ENCODE measurements at places on chromosomes 6 and 20.
A peak's percentile ranks its signal among the peaks of the same experiment; 100 is the strongest.

DNA sequence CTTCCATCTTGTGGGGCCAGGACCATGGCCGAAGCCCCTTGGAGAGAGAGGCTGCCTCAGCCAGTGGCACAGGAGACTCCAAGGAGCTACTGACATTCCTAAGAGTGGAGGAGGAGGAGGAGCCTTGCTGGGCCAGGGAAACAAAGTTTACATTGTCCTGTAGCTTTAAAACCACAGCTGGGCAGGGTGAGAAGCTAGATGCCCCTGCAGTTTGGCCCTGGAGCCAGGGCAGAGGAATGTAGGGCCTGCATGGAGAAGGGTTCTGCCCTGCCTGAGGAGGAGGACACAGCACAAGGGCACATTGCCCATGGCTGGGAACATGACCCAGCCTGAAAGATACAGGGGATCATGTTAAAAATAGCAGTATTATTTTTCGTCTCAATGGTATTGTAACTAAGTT is 37.4 kb downstream of the PLCG1 start:
- H3K27ac ChIP-seq, result no peak overlapping the region
- H3K4me3 ChIP-seq, result no peak overlapping the region
- H3K36me3 ChIP-seq, result peaks cover 65% of the 10 kb centered on the region
- no peak for DNase-seq

- H3K36me3 ChIP-seq, result peaks cover 11% of the 10 kb centered on the region
- DNase-seq, result no peak
- no peaks in the 10 kb centered on the region for H3K4me1 ChIP-seq
These were observed 41.8 kb downstream of the TFEB start for GRCh38 chr6:41693281-41694240.

DNA sequence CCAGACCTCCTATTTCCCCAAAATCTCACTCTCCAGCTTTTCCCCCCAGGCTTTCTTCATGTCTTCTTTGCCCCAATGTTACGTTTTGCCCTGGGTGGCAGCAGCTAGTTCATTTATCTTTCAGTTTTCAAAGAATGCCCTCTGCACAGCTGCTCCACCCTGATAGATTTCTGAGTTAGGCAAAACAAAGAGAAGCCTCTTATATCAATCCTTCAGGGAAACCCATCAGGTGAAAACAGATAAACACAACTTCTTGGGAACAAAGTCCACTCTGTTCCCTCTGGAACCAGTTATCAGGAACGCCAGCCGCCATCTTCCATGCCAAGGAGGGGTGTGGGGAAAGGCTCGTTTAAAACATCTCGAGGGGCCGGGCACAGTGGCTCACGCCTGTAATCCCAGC is 34.0 kb downstream of the ZBTB9 start:
- H3K27ac ChIP-seq, result no peak overlapping the region
- H3K4me1 ChIP-seq, result no peaks in the 10 kb centered on the region
- H3K36me3 ChIP-seq, result no peaks in the 10 kb centered on the region

DNA sequence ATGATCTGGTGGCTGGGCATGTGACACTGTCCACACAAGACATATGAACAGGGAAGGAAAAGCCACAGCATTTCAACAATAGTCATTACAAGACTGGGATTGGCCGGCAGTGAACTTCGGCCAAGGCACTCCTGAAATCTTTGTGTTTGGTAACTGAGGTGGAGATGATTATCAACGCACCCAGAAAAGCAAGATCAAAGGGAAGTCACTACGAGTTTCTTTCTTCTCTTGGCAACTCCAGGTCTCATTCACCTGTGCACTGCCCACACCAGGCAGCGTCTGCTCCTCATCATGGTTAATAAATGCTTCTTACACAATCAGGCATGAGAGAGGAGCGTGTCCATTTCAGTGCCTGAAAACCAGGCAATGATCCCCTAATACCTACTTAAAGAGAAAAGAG is 20.5 kb upstream of the FOXC1 start:
- H3K4me1 ChIP-seq, result no peaks in the 10 kb centered on the region
- no peaks in the 10 kb centered on the region for H3K27me3 ChIP-seq
- DNase-seq, result no peak
- no peak overlapping the region for H3K27ac ChIP-seq

GRCh38 chr6:138647006-138647405 is 126.6 kb upstream of the CCDC28A start:
- H3K27ac ChIP-seq, result no peak overlapping the region
- no peak for DNase-seq
- H3K27me3 ChIP-seq, result no peaks in the 10 kb centered on the region
- no peaks in the 10 kb centered on the region for H3K36me3 ChIP-seq

DNA sequence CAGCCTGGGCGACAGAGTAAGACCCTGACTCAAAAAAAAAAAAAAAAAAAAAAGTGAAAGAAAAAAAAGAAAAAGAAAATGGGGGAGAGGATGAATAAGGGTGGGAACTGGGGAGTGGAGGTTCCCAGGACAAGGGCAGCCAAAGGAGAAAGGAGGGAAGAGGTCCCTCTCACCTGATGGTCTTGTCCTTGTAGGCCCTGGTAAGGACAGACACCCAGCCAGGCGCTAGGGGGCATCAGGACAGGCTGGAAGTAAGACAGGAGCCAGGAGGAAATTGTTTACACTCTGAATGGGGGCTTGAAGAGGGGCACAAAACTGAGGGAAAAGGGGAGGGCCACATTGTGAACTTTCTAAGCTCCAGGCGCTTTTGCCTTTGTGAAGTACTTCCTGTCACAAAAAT is 2.3 kb upstream of the ALDH5A1 start:
- no peak for DNase-seq
- H3K4me3 ChIP-seq, result no peak overlapping the region
- H3K27me3 ChIP-seq, result no peaks in the 10 kb centered on the region
- no peak overlapping the region for H3K27ac ChIP-seq
- H3K4me1 ChIP-seq, result peaks cover 6% of the 10 kb centered on the region
- H3K36me3 ChIP-seq, result no peaks in the 10 kb centered on the region

DNA sequence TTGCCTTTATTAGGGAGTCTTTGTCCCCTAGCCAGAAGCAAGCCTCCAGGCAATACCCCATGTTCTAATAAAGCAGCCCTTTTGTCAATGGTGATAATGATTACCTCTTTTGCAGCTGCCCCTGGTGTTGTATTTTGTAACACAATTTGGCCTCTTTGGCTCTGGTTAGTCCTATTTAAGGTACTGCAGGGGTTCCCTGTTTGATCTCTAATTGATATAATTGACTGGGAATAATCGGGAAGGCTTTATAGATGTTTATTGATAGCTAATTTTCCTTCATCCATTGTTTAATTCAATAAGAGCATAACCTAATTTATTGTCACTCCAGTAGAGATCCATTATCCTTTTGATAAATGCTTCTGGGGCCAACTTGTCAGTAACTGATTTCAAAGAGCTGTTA is 537.2 kb downstream of the PKHD1 start:
- no peak for DNase-seq
- H3K27ac ChIP-seq, result no peak overlapping the region
- no peaks in the 10 kb centered on the region for H3K4me1 ChIP-seq
- no peaks in the 10 kb centered on the region for H3K36me3 ChIP-seq
- no peaks in the 10 kb centered on the region for H3K27me3 ChIP-seq

DNA sequence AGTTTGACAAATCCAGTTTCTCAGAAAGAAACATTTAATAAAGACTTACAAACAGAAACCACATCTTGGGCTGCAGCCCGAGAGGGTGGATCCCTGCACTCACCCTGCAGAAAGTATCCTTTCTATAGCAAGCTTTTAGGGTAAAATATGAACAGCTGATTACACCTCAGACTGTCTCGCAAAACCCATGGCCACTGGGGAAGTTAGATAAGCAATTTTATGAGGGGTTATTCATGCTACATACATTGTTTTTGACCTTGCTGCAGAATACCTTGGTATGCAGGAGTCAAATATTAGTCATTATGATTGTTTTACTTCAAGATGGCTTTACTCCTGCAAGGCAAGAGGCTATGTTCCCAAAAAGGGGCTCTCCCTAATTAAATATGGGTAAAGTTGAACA is 126.9 kb downstream of the OR2B2 start:
- H3K27ac ChIP-seq, result no peak overlapping the region
- no peaks in the 10 kb centered on the region for H3K27me3 ChIP-seq
- no peak for DNase-seq
- no peaks in the 10 kb centered on the region for H3K36me3 ChIP-seq
- no peaks in the 10 kb centered on the region for H3K4me1 ChIP-seq

DNA sequence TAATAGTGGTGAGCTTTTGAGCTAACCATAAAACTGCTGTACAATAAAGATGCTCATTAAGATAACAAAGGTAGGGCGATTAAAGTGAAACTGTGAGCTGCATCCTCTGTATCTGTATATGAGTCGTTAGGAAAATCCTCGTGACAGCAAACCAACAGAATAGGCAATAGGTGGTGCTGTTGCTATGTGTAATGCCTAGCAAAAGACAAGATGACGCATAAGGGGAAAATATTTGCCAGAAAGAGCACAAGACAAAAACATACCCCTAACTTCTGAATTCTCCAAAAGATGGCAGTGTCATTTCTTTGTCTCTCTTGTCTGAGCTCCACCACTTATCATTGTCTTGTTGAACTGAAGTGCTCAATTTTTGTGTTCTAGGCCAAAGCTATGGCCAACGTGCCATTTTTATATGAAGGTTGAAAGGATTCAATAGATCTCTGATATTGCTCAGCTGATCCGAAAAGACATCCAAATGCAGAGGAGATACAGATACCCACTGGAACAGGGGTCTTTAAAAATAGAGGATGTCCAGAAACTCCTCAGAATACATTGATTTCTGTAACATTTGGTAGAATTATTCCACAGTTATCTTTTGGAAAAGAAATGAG is 56.3 kb upstream of the ANKEF1 start:
- no peaks in the 10 kb centered on the region for H3K36me3 ChIP-seq
- no peak overlapping the region for H3K27ac ChIP-seq
- H3K27me3 ChIP-seq, result no peaks in the 10 kb centered on the region
- no peak overlapping the region for H3K4me3 ChIP-seq
- no peaks in the 10 kb centered on the region for H3K4me1 ChIP-seq
- peak; percentile 18 for DNase-seq

DNA sequence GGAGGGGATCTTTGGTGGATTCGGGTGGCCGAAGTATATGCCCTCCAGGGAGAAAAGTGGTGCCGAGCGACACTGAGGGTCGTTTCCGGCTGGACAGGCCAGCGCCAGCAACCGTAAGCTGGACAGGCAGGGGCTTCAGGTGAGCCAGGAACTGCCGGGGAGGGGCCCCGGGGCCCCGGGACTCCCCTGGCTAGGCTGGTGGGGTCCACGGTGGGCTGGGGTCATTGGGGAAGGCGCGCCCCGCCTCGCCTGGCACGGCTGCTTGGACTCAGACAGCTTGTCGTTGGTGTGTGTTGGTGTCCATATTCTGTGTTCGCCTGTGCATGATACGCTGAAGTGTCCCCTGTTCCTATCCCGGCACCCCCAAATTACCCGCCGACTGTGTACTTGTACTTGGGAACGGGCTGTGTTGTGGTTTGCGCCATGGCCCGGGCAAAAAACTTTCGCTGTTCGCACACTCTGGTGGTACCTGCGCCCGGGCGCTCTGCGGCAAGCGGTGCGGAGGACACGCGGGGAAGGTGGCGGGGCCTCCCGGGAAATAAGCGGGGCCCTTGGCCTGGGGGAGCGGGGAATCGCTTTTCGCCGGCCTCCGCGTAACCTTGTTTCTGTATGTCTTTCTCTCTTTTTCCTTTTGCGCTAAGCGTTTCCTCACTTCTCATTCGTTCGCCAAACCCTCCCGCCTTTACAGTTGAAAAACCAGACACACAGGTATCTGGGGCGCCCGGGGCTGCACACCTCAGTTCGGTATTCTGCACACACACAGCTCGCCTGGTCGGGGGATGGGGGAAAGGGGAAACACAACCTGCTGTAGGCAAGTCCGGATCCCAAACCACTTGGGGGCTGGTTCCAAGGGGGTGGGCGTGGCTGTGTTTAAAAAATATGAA is 3.2 kb downstream of the GNAS start:
- no peak overlapping the region for H3K27ac ChIP-seq
- peaks cover 21% of the 10 kb centered on the region for H3K27me3 ChIP-seq
- DNase-seq, result no peak
- H3K36me3 ChIP-seq, result no peaks in the 10 kb centered on the region
- no peak overlapping the region for H3K4me3 ChIP-seq

DNA sequence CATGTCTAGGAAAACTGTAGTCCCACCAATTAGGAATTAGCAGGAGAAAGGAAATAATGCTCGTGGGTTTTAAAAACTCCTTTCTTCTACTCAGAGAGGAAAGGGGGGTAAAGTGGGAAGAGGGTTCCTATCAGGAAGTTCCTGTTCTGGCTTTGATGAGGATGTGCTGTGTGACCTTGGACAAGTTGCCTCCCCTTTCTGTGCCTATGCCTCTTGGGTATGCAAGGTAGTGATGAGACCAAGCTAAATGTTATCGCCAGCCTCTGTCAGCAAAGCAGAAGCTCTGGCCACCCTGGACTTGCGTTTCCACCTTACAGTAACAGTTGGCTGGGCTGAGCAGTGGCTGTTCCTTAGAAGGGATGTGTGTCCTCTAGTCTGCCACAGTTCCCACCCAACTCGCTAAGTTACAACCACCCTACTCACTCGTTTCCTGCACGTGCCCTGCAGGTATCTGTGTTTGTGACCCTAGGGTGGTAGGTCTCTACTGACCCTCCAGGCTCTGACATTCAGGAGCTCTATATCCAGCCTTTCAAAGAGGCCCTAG is 110.0 kb downstream of the PREX1 start:
- no peaks in the 10 kb centered on the region for H3K27me3 ChIP-seq
- no peak overlapping the region for H3K27ac ChIP-seq
- peaks cover 3% of the 10 kb centered on the region for H3K36me3 ChIP-seq
- no peak for DNase-seq
- H3K4me3 ChIP-seq, result no peak overlapping the region

DNA sequence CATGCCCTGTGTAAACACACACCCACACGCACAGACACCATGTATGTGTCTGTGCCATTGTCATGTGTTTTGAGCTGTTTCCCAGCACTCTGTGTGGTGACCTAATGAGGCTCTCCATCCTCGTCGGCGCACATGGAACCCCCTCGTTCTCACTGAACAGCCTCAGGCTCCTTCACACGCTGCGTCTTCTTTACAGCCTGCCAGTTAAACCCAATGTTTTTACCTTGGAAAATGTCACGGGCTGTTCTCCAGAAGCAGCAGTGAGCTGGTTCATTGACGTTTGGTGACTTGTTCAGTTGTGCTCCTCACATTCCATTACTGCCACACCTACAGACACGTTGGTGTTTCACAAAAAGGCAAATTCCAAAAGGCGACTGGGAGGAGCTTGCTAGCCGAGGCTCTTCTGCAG is 201.0 kb upstream of the FOXQ1 start:
- no peak overlapping the region for H3K4me3 ChIP-seq
- H3K27ac ChIP-seq, result no peak overlapping the region
- no peak for DNase-seq
- no peaks in the 10 kb centered on the region for H3K27me3 ChIP-seq
- no peaks in the 10 kb centered on the region for H3K4me1 ChIP-seq

DNA sequence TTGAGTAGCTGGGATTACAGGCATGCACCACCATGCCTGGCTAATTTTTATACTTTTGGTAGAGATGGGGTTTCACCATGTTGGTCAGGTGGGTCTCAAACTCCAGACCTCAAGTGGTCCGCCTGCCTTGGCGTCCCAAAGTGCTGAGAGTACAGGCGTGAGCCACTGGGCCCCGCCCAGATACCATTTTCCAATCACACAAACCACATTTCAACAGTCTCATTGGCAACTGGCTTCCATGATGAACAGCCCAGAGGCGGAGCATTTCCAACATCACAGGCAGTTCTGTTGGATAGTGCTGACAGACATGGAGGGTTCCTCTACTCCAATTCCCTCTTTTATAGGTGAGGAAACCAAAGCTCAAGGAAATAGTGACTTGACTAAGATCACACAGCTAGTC is 43.9 kb upstream of the PLCB4 start:
- no peak for DNase-seq
- no peaks in the 10 kb centered on the region for H3K36me3 ChIP-seq
- H3K27ac ChIP-seq, result no peak overlapping the region
- H3K27me3 ChIP-seq, result no peaks in the 10 kb centered on the region
- H3K4me1 ChIP-seq, result no peaks in the 10 kb centered on the region
